ENCODE measurements at places on chromosomes 4 and X. TPM values are rescaled to one million over a fixed set of nuclear protein-coding genes. Genes with fewer than 3 reads are reported as not detected.

GRCh38 chr4:119865389-119865788 lies 201.3 kb downstream of the MAD2L1 start:
- DNase-seq, result no peak

- DNase-seq, result no peak
Observed at GRCh38 chrX:93332329-93332728, 341.0 kb downstream of the NAP1L3 start.

GRCh38 chr4:6369924-6370645 lies 100.4 kb downstream of the WFS1 start:
- no peak for DNase-seq

The UGT2B7 gene
- not detected for total RNA-seq

The RUFY3 gene
- total RNA-seq, result 42.7 TPM

The MEPE gene
- not detected for total RNA-seq
